ENCODE measurements at places on chromosomes 3 and 15.

DNA sequence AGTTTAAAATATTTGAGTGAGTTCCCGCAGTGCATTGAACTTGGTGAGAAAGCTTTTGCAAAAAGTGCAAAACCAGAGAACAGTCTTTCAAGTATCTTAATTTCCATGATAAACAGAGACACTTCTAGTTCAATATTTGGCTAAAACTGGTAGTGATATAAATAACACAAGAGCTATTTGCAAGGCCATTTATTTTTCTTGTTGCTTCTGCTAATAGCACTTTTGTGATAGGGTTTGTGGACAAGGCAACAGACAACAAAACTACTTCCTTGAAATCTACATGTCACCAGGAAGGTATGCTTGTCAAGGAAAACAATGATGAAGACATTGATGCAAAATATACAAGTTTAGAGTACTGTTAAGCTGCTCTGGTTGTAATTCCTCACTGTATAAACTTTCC, 1225.1 kb downstream of the OTOL1 start:
- DNase-seq: no peak

GRCh38 chr3:158452334-158452733, 118.7 kb upstream of the MLF1 start:
- no peak for DNase-seq

GRCh38 chr15:84603630-84604379, 3.0 kb downstream of the ZSCAN2 start:
- no peak for DNase-seq

- no peak for DNase-seq
Measured at GRCh38 chr15:90031231-90031791, 30.2 kb downstream of the ZNF710 start.

DNA sequence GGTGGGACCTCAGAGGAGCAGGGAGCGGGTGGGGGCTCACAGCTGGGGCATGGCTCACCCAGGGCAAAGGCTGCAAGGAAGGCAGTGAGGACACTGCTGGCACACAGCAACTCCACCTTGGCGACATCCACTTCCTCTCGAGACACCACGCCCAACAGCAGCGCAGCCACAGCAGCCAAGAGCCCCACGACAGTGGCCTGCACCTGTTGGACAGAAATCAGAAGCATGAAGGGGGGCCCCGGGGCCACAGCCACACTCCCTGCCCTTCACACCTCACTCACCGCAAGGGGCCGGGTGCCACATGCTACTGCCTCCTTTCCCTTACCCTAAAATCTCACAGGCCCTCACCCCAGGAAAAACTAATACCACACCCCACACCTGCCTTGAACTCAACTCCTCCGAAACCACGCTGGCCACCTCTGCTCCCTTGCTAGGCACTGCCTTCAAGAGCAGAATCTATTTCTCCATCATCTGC, 57.3 kb downstream of the ROPN1B start:
- no peak for DNase-seq

GRCh38 chr15:94070356-94071295, 160.7 kb upstream of the MCTP2 start:
- no peak for DNase-seq

DNA sequence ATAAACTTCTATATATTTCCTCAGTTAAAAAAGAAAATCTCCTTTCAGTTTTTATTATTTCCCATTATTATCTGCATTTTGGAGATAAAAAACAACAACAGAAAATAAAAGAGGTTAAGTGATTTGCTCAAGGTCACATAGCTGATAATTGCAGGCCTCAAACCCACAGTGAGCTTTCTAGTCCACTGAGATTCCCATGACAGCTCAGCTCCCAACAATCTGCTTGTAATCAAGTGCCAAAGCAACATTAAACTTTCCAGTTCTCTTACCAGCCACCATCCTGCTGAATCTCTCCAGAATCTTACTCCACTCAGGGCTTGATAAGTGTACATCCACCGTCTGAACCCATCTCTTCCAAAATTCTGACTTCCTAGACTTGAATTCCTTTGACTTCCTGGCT, 318.2 kb upstream of the SEMA6D start:
- DNase-seq: no peak
